ENCODE measurements at places on chromosomes 12 and 14.
A peak's percentile ranks its signal among the peaks of the same experiment; 100 is the strongest.

- peak; percentile 99 for DNase-seq
These were observed at the start of gene TPCN1 for GRCh38 chr12:113221181-113221996. TPCN1 (plus strand) TSS chr12:113221464; CDS start chr12:113226853, 5,389 bp downstream.

GRCh38 chr12:18953505-18953904, 176.0 kb upstream of the PLEKHA5 start:
- no peak for DNase-seq

GRCh38 chr12:110585231-110585799, 2.2 kb upstream of the PPTC7 start:
- DNase-seq, result no peak

DNA sequence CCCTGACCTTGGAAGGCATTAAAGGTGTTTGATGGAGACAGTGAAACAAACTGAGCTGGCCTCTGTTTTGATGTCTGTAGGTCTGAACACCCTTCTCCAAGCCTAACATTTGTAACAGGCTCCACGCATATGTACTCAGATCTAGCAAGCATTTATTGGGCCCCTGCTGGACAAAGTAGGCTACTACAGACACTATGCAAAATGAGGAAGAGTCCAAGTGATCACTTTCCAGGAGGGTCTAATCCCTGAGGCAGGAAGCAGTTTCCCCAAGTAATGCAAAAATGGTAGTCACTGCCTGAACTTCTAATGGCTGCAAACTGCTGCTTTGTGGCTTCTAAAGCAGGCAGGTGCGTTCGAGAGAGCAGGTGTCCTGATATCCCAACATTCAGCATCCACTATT, 405.8 kb downstream of the MED13L start:
- peak; percentile 69 for DNase-seq

- no peak for DNase-seq
These were observed 8.5 kb downstream of the RDH16 start for GRCh38 chr12:56948881-56949280.

DNA sequence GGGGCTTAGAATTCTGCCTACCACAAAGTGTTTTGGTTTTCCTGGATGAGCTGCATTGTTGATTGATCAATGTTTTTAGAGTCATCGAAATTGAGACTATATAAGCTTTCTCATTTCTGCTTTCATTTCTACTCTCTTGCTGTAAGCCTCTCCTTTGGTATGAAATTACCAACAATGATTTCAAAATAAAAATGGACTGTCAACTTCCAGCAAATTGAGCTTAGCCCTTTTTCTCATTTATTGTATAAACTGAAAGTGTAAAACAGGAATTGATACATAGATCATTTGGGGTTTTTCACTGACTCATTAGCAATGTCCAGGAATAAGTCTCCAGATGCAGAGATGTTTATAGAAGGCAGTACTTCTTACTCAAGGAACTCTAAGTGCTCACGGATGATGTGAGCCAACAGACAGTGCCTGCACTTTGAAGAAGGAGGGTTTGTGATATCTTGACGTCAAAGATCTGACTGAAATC, 20.0 kb upstream of the PCNX1 start:
- DNase-seq, result no peak

GRCh38 chr14:90388437-90388836, 8.4 kb upstream of the CALM1 start:
- peak; percentile 87 for DNase-seq

DNA sequence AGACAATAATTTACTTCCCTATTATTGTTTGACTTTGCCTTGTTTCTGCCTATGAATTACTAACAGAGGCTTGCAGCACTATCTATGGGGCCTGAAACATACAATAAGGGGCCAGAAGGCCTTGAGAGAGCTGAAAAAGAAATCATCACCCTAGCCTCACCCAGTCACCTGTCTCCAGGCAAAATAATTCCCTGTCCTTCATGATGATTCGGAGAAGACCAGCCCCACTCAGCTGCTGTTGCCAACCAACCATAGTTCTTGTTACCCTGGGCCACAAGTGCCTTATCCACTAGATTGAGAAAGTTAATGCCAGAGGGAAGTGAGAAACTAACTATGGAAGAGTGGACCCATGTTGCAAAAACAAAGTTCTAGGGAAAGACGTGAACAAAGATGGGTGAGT, 97.1 kb downstream of the ARF6 start:
- DNase-seq, result no peak

DNA sequence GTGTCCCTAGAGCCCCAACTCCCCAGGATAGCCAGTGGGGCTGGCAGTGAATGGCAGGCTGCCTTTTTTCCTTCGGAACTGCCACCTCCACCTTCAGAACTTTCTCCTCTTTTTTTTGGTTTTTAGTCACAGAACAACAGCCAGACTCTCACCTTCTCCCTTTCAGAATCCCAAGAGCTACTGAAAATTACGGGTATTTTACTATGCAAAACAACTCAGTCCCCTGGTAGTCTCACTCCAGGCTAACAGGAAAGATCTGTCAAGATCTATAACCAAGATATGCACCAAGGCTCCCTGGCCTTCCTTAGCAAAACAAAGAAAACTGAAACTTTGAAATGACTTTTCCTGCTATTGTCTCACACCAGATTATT, 12.5 kb downstream of the PLEKHG6 start:
- no peak for DNase-seq

GRCh38 chr12:96401076-96401871, 1.0 kb upstream of the CDK17 start:
- DNase-seq, result peak; percentile 95

- DNase-seq, result no peak
These were observed 354.0 kb downstream of the FLRT2 start for GRCh38 chr14:85883966-85884365.

GRCh38 chr12:110262442-110263388, 18.3 kb upstream of the ATP2A2 start:
- no peak for DNase-seq

GRCh38 chr12:117395766-117396165, 34.3 kb upstream of the NOS1 start:
- DNase-seq, result no peak

GRCh38 chr12:94922561-94922960, 80.9 kb downstream of the NDUFA12 start:
- no peak for DNase-seq

DNA sequence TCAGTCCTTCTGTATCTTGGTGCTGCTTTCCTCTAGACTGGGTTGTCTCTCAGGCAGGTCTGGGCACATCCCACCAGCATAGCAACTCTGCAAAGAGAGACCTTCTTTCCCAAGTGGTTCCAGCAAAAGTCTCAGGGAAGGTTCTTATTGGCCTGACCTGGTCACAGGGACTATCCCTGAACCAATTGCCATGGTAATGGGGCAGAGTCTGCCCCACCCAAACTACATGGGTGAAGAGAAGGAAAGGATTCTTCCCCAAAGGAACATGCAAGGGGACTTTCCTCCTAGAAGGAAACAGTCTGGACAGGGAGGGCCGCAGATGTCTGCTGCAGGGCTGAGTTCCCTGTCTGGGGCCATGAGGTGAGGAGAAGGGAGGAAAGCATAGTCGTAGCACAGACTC, 122.2 kb upstream of the NCOR2 start:
- DNase-seq, result no peak

DNA sequence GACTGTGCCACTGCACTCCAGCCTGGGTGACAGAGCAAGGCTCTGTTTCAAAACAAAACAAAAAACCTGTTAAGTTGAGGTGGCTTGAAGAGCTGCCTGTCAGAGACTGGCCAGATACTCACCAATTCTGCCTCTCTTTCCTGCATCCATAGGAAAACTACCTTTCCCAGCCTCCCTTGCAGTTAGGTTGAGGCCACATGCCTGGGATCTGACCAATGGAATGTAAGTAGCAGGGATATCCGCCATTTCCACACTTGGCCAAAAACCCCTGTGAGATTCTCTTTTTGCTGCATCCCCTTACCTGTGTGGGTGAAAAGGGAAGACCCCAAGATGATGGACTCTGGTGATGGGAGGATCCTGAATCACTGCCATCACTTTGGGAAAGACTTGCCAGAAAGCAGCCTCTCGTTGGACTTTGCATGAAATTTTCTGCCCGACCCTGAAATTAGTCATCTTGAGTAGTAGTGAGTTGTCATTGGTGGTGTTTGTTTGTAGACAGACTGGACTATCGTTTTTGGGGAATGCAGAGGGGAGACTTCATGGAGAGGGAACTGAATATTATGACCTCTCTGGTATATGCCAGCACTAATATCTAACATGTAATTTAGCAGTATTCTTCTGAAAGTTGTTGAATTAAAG, 14.0 kb downstream of the GPR68 start:
- DNase-seq, result peak; percentile 22

GRCh38 chr12:52636189-52636588, 15.8 kb downstream of the KRT2 start:
- DNase-seq, result no peak

DNA sequence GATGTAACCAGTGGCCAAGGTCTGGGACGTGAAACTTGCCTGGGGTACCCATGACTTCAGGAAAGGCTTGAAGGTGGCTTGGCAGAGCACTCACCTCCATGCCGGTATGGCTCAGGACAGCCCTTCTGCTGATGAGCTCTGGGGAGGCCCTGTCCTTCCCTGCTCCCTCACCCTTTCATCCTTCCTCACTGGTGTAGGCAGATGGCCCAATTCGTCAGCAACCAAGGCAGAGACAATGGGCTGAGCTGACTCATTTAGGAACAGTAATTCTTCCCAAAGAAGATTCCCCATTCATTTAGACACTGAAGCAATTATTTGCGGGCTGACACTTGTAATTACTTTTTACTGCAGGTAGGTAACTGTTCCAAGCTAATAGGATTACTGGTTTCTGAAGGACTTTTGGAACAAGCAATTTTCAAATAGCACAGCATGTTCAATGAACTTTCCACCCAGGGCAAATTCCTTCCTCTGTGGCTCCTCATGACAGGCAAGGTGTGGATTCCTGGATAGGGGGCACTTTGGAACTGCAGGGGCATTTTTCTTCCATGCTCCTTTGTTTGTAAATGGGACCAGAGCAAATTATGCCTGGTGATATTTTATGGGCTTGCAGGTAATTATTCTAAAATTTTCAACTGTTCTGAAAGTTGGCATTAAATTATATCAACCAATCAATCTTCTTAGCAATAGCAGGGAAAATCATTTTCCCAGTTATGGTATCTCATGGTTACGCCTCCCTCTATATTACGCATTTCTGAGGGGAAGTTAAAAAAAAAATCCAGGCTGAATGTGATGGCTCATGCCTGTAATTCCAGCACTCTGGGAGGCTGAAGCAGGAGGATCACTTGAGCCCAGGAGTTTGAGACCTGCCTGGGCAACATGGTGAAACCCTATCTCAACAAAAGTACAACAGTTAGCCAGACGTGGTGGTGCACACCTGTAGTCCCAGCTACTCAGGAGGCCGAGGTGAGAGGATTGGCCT, 24.1 kb upstream of the NRDE2 start:
- peak; percentile 40 for DNase-seq

DNA sequence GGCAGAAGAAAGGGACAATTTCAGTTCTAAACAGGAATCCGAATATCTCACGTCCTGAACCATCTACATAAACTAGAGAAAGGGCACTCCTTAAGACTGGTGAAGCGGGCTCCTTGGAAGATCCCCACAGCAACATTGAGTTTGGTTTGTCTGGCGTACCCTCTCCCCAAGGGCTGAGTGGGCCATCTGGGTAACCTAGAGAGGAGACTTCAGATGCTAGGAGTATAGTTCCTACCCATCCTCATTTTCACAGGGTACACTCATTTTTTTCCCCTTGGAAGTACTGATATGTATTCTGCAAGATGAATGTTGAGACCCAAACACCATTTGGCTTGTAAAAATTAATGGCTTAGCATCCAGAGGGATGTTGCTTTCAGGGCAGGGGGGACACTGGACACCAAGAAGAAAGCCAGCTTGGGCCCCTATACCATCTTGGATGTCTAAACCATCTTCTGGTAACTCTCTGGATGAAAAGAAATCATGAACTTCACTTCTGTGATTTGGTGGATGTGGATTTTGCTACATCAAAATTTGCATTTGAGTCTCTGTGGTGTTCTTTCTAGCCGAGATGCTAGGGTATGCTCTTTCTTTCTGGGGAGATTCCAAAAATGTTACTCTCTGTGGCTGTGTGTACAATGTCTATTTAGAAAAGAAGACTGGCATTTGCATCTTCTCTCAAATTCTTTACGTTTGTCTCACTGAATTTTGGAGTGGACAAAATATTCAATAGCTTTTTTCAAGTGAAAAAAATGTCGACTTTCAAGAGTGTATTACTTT, 97.7 kb downstream of the ETV6 start:
- no peak for DNase-seq

GRCh38 chr12:27272373-27273028, 28.4 kb downstream of the STK38L start:
- no peak for DNase-seq

- no peak for DNase-seq
These were observed 2.6 kb downstream of the NKX2-1 start for GRCh38 chr14:36517242-36518030.

- no peak for DNase-seq
These were observed 162.2 kb downstream of the STXBP6 start for GRCh38 chr14:24887623-24888304.

GRCh38 chr12:129589503-129589902, 314.3 kb downstream of the TMEM132D start:
- DNase-seq, result no peak

DNA sequence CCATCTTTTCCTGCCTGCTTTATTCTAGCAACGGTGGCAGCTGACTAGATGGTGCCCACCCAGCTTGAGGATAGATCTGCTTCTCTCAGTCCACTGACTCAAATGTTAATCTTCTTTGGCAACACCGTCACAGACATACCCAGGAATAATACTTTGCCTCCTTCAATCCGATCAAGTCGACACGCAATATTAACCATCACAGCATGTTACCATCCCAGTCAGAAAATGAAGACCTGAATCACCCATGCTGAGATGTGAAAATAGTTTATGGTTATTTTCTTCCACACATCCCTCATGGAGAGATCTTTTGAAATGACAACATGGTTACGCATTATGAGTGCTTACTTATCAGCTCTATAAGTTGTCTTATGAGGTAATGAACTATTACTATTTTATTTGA, 392.8 kb downstream of the SEC23A start:
- no peak for DNase-seq

GRCh38 chr14:34943506-34943905, 39.3 kb upstream of the SRP54 start:
- no peak for DNase-seq

DNA sequence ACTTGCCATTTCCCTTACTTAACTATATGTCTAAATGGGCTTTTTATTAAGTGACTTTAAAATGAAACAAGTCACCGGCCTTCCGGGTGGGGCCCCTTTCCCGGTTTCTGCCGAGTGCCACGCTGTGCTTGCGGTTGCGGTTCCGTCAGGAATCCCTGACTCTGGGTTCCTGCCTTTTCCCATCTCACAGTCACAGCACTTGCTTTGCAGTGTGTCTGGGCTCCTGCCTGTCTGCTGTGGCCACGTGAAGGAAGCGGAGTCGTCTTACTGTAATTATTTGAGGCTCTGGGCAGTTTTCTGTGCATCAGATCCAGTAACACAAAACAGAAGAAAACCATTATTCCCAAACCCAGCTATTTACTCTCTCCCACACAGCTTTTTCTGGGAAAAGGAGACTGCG, 44.0 kb upstream of the FRMD6 start:
- no peak for DNase-seq

- no peak for DNase-seq
These were observed 42.4 kb downstream of the ITPK1 start for GRCh38 chr14:93073358-93073707.

DNA sequence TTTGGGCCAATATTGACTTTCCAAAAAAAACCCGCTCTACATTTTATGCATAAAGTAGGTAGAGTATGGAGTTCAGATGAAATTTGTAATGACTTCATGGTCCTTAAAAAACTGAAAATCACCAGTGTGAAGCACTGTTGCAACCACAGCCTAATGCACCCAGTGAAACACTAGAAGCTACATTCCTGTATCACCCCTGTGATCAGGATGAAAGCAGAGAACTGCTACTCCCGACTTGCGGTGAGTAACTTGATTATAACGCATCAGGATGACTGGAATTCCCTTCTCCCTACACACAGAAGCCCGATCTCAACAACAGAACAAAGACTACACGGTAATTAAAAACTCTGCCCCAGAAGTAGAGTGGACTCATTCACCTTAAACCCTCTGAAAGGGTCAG, 33.8 kb downstream of the SPTB start:
- no peak for DNase-seq

All from RKO (cell line).